ENCODE measurements at places on chromosomes 16 and 17. TPM values are rescaled to one million over a fixed set of nuclear protein-coding genes. Genes with fewer than 3 reads are reported as not detected.
A peak's percentile ranks its signal among the peaks of the same experiment; 100 is the strongest.

The HCFC1R1 gene
- total RNA-seq: 15.7 TPM

The GRB7 gene
- total RNA-seq: 18.3 TPM

The HS3ST6 gene
- total RNA-seq: not detected

The GABARAP gene
- total RNA-seq: 259 TPM

The ZNF594 gene
- 6.9 TPM for total RNA-seq

The HBA1 gene
- total RNA-seq: 1.9 TPM

The TPSAB1 gene
- total RNA-seq: 1.1 TPM

The SPATA22 gene
- not detected for total RNA-seq

The KRTAP17-1 gene
- total RNA-seq: not detected

The APOH gene
- 8.2 TPM for total RNA-seq

The AFMID gene
- total RNA-seq: 38.0 TPM

- no peaks in the 10 kb centered on the region for H3K4me1 ChIP-seq
- no peak overlapping the region for H3K27ac ChIP-seq
- H3K36me3 ChIP-seq: no peaks in the 10 kb centered on the region
- DNase-seq: no peak
- H3K4me3 ChIP-seq: no peak overlapping the region
Observed at GRCh38 chr17:82085031-82085861, 12.8 kb downstream of the FASN start.

GRCh38 chr17:41464173-41464572 lies 3.0 kb downstream of the KRT32 start:
- no peaks in the 10 kb centered on the region for H3K4me1 ChIP-seq
- no peak overlapping the region for H3K4me3 ChIP-seq
- no peak overlapping the region for H3K27ac ChIP-seq
- H3K27me3 ChIP-seq: no peaks in the 10 kb centered on the region
- no peaks in the 10 kb centered on the region for H3K36me3 ChIP-seq

- H3K27ac ChIP-seq: no peak overlapping the region
- H3K4me3 ChIP-seq: no peak overlapping the region
- H3K36me3 ChIP-seq: no peaks in the 10 kb centered on the region
- no peaks in the 10 kb centered on the region for H3K4me1 ChIP-seq
- peak; percentile 42 for DNase-seq
Observed at GRCh38 chr17:17354560-17355349, 51.6 kb downstream of the NT5M start.

DNA sequence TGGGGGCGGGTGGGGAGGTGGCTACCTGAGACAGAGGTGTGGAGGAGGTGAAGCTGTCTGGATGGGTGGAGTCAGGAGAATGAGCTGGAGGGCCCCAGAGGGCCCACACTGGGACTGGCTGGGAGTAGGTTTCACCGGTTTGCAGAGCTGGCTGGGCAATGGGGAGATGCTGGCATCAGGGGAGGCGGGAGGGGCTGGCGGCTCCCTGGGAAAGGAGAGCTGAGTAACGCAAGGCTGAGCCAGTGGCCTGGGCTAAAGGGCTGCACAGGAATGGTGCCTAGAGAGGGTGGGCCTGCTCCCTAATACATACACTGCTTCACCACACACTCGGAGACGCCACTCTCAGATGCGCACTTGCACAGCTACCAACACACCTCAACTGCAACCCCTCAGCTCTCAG lies 12.4 kb downstream of the P3H4 start:
- H3K36me3 ChIP-seq: peaks cover 5% of the 10 kb centered on the region
- no peaks in the 10 kb centered on the region for H3K27me3 ChIP-seq
- no peak overlapping the region for H3K27ac ChIP-seq
- peaks cover 5% of the 10 kb centered on the region for H3K4me1 ChIP-seq

GRCh38 chr17:41722231-41722630 lies 10.1 kb downstream of the GAST start:
- no peak overlapping the region for H3K4me3 ChIP-seq
- no peaks in the 10 kb centered on the region for H3K27me3 ChIP-seq
- H3K27ac ChIP-seq: no peak overlapping the region
- no peaks in the 10 kb centered on the region for H3K4me1 ChIP-seq
- no peaks in the 10 kb centered on the region for H3K36me3 ChIP-seq
- no peak for DNase-seq

- DNase-seq: no peak
- no peaks in the 10 kb centered on the region for H3K36me3 ChIP-seq
- H3K4me1 ChIP-seq: no peaks in the 10 kb centered on the region
- no peaks in the 10 kb centered on the region for H3K27me3 ChIP-seq
- no peak overlapping the region for H3K27ac ChIP-seq
Observed at GRCh38 chr17:82962163-82962720, 117.2 kb upstream of the METRNL start.

- peak overlapping the region; percentile 81 for H3K27ac ChIP-seq
- H3K4me1 ChIP-seq: peaks cover 23% of the 10 kb centered on the region
- H3K36me3 ChIP-seq: no peaks in the 10 kb centered on the region
- H3K4me3 ChIP-seq: peak overlapping the region; percentile 51
Observed at GRCh38 chr17:7613769-7614424, 800 bp downstream of the FXR2 start.

- DNase-seq: peak; percentile 19
- no peak overlapping the region for H3K27ac ChIP-seq
- H3K36me3 ChIP-seq: no peaks in the 10 kb centered on the region
- H3K4me1 ChIP-seq: no peaks in the 10 kb centered on the region
- no peak overlapping the region for H3K4me3 ChIP-seq
Observed at GRCh38 chr16:50612849-50613198, 64.6 kb downstream of the NKD1 start.

DNA sequence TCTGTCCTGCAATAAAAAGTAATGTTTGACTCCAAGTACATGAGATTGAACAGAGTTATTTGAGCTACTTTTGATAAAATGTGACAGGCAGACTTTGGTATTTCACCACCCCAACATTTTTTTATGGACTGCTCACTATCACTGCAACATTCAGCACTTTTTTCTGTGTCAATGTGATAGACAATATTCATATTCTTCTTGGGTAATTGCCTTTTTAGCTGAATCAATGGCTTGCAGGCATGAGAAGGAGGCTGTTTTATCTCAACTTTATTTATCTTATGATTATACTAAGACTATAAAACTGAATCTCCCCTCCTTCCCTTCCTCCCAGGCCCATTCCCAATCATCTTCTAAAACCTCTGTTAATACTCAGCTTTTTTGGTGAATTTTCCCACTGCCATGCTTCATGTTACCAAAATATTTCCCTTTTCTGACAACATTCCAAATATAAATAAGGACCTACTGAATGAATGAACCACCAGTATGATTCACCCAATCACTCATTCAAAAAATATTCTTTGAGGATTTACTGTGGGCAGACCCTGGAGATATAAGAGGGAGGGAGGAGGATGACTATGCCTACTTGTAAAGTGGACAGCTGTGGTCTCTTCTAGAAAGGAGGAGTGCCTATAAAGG lies 67.6 kb downstream of the CDH13 start:
- H3K36me3 ChIP-seq: no peaks in the 10 kb centered on the region
- no peaks in the 10 kb centered on the region for H3K27me3 ChIP-seq
- no peak overlapping the region for H3K27ac ChIP-seq
- H3K4me3 ChIP-seq: no peak overlapping the region
- no peak for DNase-seq

- H3K4me3 ChIP-seq: no peak overlapping the region
- H3K27ac ChIP-seq: no peak overlapping the region
- H3K4me1 ChIP-seq: no peaks in the 10 kb centered on the region
- H3K36me3 ChIP-seq: peaks cover 4% of the 10 kb centered on the region
- no peak for DNase-seq
Observed at GRCh38 chr16:89104930-89105571, 11.4 kb downstream of the ACSF3 start.

DNA sequence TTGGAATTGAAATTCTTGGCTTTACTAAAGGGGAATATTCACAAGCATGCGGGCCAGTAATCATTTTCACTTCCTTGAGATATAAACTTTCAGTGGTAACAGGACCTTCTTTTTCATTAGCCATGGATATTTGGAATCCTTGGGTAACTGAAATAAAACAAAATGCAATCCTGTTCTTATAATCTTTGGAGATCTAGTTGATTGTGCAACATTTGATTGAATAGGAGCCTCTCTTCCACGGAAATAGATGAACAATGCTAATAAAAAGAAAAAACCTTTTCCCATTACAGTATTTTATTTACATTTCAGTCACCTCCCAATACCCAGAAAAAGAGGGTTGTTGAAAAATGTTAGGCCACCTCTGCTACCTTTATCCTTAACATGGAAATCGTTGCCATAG lies 225.6 kb downstream of the MAP2K6 start:
- no peaks in the 10 kb centered on the region for H3K4me1 ChIP-seq
- no peak overlapping the region for H3K27ac ChIP-seq
- no peaks in the 10 kb centered on the region for H3K27me3 ChIP-seq
- H3K4me3 ChIP-seq: no peak overlapping the region
- no peaks in the 10 kb centered on the region for H3K36me3 ChIP-seq

- no peaks in the 10 kb centered on the region for H3K27me3 ChIP-seq
- no peak overlapping the region for H3K4me3 ChIP-seq
Observed at GRCh38 chr17:65170839-65171238, 33.7 kb downstream of the RGS9 start.

DNA sequence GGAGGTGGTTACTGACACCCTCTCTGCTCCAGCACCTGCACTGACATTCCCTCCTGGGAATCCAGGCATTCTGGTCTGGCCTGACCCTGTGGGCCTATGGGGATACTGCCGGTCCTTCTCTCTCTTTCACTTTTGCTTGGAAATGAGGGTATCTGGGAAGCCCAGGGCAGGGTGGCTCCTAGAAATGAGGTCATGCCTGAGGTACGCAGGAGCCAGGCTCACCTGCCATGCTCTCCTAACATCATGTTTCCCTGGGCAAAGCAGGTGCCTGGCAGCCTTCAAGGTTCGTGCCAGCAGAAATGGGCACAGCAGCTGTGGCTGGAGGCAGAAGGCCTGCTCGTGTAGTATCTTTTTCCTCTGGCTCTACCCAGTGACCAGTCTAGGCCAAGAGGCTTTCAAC lies 3.3 kb downstream of the ITGA3 start:
- no peak overlapping the region for H3K4me3 ChIP-seq
- H3K36me3 ChIP-seq: no peaks in the 10 kb centered on the region
- peak overlapping the region; percentile 88 for H3K27ac ChIP-seq
- peaks cover 43% of the 10 kb centered on the region for H3K4me1 ChIP-seq
- DNase-seq: peak; percentile 65

GRCh38 chr17:41625602-41626001 lies 1.2 kb upstream of the KRT17 start:
- H3K36me3 ChIP-seq: no peaks in the 10 kb centered on the region
- DNase-seq: peak; percentile 43
- no peak overlapping the region for H3K4me3 ChIP-seq
- H3K27ac ChIP-seq: no peak overlapping the region

Measured in pancreas (tissue), 10 donors.